Mesenteric fat pad (tissue), 1 donor: ENCODE measurements at places on chromosomes 1 and 21. TPM values are rescaled to one million over a fixed set of nuclear protein-coding genes. Genes with fewer than 3 reads are reported as not detected.

HSF2BP gene
- 0.26 TPM for total RNA-seq

LHX8 gene
- not detected for total RNA-seq

ATP6V1G3 gene
- not detected for total RNA-seq

FMO5 gene
- 2.5 TPM for total RNA-seq

TAL1 gene
- 11.0 TPM for total RNA-seq

ZNF281 gene
- 15.0 TPM for total RNA-seq

ERVH48-1 gene
- not detected for total RNA-seq

GNAT2 gene
- not detected for total RNA-seq

ADAMTS4 gene
- 438 TPM for total RNA-seq

CELF3 gene
- total RNA-seq, result not detected

THEMIS2 gene
- 64.9 TPM for total RNA-seq

SLC6A9 gene
- 2.2 TPM for total RNA-seq

DNA sequence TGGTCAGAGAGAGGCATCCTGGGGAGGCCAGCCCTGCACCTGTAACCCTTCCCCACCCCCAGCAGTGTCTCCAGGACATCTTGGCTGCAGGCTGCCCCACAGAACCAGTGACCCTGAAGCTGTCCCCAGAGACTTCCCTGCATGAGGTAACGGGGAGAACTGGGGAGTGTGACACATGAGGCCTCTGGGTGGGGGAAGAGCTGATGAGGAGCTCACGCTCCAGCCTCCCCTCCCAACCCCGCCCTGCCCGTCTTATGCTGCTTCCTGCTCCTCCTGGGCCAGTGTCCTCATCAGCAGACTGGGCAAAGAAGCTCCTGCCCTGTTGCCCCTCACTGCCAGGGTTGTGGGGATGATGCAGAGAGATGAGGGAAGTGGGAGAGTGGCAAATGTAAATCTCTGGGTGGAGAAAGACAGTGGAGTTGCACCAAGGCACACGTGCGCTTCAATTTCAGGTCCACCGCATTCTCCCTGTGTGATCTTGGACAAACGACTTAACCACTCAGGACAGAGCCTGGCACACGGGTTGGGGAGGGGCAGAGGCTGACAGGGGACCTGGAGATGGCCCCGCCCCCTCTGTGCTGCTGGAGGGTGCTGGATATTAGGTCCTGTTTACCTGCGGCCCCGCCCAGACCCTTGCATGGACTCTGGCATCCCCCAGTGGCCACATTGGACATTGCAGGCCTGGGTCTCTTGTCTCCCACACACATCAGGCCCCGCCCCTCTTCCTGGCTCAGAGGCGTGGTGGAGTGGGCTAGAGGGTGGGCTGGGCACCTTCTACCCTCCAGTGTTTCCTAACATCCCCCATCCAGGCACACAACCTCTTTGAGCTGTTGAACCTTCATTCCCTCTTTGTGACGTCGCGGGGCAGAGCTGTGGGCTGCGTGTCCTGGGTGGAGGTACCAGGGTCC is 12.3 kb downstream of the CLCNKB start:
- no peak for DNase-seq

- DNase-seq, result peak; percentile 11
Observed at GRCh38 chr1:156460525-156460924, 40.0 kb downstream of the MEF2D start.

DNA sequence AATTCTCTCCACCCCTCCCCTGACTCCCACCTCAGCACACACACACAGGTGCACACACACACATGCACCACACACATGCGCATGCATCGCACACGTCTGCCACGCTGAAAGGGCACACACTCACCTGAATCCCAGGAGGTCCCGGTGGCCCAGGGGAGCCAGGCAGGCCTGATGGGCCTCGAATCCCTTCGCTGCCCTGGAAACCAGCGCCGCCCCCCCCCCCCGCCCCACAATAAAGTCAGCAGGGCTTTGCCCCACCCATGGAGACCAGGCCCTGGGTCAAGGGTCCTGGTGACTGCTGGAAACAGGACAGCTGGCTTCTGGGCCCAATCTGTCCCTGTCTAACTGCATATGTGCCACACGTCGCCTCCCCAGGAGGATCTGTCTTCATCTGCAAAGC is 17.8 kb upstream of the PEF1 start:
- no peak for DNase-seq

DNA sequence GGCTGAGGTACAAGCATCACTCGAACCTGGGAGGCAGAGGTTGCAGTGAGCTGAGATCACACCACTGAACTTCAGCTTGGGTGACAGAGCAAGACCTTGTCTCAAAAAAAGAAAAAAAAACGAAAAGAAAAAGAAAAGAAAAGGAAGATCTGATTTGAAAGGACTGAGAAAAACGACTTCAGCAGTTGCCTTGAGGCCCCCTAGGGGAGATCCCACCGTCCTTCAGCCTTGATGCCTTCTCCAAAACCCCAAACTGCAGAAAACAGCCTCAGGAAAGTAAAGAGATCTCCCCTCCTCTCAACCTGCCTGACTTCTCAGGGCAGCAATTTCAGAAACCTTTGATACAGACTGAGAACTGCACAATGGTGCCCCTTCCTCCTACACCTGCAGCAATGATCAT is 50.9 kb upstream of the BCAR3 start:
- no peak for DNase-seq

DNA sequence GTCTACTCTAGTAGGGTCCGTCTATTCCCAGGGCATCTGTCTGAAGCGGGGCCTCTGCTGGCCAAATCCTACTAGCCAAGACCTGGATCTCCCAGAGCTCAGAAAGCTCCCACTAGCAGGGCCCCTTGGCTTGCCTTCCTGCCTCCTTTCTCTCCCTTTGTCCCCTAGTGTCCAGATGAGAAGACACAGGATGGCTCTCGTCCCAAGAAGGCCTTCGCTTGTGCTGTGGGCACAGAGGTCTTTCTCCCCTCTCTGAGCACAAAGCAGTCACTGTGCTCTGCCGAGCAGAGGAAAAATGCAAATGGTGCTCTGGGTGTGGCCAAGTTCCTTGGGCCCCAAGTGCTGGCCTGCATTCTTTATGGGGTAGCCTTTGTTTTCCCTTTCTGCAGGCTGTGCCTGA is 13.0 kb upstream of the GPR137B start:
- DNase-seq, result no peak

- no peak for DNase-seq
Observed at GRCh38 chr1:1043921-1044320, 24.0 kb downstream of the AGRN start.

- DNase-seq, result no peak
Observed at GRCh38 chr1:231207437-231207836, 33.6 kb upstream of the GNPAT start.

DNA sequence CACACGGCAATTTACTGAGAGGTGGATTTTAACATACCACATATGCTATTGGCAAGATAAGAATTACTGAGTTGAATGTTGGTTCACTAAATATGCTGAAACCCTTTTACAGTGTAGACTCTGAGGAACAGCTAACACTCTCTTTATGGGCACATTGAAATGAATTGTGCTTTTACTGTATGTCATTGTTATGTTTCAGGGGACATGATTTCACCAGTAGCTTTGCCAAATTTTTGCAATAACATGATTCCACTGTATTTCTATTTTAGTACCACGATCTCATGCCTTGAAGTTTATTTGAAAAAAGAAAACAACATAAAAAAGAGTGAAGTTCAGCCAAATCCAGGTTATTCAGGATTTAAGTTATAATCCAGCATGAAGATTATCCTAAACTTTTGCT is 188.5 kb downstream of the HLX start:
- no peak for DNase-seq

GRCh38 chr21:42581336-42581992 is 67.8 kb downstream of the SLC37A1 start:
- peak; percentile 22 for DNase-seq

GRCh38 chr21:31426235-31426797 is 82.3 kb upstream of the TIAM1 start:
- no peak for DNase-seq

GRCh38 chr1:201254625-201255478 is 28.5 kb upstream of the PKP1 start:
- peak; percentile 69 for DNase-seq

GRCh38 chr1:184387069-184387475 is 243 bp downstream of the C1orf21 start:
- DNase-seq, result no peak

- DNase-seq, result no peak
Observed at GRCh38 chr1:24619376-24619775, 23.7 kb upstream of the SRRM1 start.

- no peak for DNase-seq
Observed at GRCh38 chr1:88847643-88848042, 43.7 kb downstream of the GTF2B start.

- DNase-seq, result no peak
Observed at GRCh38 chr21:45405271-45405818, 380 bp downstream of the COL18A1 start.

- DNase-seq, result no peak
Observed at GRCh38 chr1:37362594-37363385, 111.6 kb upstream of the ZC3H12A start.

DNA sequence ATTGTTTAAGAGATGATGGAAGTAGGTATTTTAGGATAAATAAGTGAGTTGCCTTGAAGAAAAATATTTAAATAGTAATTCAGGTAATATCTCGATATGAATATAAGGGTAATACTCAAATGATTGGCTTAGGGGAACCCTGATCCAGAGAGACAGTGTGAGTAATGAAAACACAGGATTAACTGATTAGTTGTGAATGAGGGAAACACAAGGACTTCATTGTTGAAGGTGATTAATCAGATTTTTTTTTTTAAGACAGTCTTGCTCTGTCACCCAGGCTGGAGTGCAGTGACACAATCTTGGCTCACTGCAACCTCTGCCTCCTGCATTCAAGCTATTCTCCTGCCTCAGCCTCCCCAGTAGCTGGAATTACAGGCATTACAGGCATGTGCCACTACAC is 12.7 kb downstream of the SLC25A33 start:
- DNase-seq, result no peak

- DNase-seq, result no peak
Observed at GRCh38 chr1:59692591-59692990, 122.2 kb upstream of the HOOK1 start.

- no peak for DNase-seq
Observed at GRCh38 chr1:205298191-205298994, 23.2 kb downstream of the NUAK2 start.

- DNase-seq, result no peak
Observed at GRCh38 chr21:36379251-36379650, 5.9 kb upstream of the CHAF1B start.

- DNase-seq, result no peak
Observed at GRCh38 chr1:172600615-172601014, 58.3 kb upstream of the FASLG start.

- DNase-seq, result no peak
Observed at GRCh38 chr1:101317590-101317989, 80.8 kb downstream of the S1PR1 start.

DNA sequence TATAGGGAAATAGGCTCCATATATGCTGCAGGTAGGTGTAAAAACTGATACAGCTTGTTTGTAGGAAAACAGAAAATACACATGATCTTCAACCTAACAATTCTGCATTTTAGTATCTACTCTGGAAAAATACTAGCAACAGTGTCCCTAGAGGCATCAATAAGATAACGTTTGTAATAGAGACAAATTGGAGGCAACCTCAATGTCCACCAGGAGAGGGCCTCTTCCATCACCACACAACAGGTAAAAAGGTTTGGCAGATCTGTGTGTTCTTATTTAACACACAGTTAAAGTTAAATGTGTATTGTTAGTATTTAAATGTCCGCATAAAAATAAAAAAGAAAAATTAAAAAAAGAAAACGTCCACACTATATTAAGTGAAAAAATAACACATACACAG is 5.4 kb downstream of the EIF2D start:
- no peak for DNase-seq

GRCh38 chr1:211101481-211101880 is 32.5 kb downstream of the KCNH1 start:
- no peak for DNase-seq

GRCh38 chr1:28172713-28173150 is 3.8 kb downstream of the PTAFR start:
- no peak for DNase-seq

DNA sequence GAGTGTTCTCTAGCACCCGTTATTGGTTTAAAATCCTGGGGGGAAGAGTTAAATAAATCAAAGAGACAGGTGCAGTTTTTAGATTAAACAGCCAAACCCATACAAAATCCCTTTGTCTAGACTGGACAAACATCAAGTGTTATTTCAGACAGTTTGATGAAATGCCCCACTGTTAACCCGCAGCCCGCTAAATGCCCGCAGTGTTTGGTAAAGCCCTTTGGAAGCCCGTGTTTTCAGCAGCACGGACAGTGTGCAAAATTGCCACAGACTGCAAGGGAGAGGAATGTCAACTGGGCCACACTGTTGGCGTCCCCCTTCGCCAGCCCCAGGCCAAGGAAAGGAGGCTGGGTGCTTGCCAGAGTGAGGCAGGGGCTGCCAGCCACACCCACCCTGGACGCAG is 26.6 kb downstream of the AJAP1 start:
- DNase-seq, result no peak

DNA sequence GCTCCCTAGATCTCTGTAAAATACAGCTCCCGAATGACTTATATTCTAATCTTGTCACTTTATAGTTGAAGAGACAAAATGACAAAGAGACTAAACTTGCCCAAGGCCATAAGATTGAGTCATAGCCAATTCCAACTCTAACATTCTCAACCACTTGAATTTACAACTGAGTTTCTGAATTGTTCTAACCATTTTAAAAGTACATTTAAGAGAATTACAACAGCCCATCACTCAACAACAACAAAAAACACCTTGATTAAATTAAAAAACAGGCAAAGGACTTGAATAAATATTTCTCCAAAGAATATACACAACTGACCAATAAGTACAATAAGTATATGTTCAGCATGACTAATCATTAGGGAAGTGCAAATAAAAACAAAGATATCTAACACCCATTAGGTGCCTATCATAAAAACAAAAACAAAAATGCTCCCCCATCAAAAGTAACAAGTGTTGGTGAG is 8.7 kb upstream of the ADCY10 start:
- DNase-seq, result no peak

GRCh38 chr21:20721151-20721550 is 277.1 kb upstream of the NCAM2 start:
- no peak for DNase-seq

DNA sequence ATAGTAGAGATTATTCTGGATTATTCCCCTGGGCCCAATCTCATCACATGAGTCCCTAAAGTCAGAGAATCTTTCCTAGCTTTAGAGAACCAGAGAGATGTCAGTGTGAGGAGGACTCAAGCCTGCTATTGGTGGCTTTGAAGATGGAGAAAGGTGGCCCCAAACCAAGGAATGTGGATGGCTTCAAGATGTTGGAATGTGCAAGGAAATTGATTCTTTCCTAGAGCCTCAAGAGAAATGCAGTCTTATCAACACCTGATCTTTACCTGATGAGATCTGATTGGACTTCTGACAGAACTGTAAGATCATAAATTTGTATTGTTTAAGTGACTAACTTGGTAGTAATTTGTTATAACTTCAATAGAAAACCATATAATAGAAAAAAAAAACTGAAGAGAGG is 51.0 kb downstream of the NME7 start:
- DNase-seq, result no peak

- no peak for DNase-seq
Observed at GRCh38 chr1:197092491-197093023, 25.5 kb upstream of the F13B start.

DNA sequence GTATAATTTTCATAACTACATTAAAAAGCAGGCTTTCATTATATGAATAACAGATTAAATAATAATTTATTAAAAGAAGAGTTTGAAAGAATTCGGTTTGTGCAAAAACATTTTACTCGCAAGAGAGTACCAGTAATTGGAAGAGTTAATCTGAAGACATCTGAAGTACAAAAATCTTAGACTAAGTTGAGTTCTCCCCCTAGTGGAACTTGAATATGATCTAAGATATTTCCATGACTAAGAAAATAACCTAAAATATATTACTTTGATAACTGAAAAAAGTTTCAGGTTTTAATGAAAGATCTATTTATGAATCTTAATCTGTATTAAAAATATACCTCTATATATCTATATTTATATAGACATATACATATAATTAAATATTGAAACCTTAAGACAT is 112.5 kb upstream of the GFI1 start:
- DNase-seq, result no peak
